Kidney epithelial cell (primary cell): ENCODE measurements at places on chromosomes 12 and 14.
A peak's percentile ranks its signal among the peaks of the same experiment; 100 is the strongest.

DNA sequence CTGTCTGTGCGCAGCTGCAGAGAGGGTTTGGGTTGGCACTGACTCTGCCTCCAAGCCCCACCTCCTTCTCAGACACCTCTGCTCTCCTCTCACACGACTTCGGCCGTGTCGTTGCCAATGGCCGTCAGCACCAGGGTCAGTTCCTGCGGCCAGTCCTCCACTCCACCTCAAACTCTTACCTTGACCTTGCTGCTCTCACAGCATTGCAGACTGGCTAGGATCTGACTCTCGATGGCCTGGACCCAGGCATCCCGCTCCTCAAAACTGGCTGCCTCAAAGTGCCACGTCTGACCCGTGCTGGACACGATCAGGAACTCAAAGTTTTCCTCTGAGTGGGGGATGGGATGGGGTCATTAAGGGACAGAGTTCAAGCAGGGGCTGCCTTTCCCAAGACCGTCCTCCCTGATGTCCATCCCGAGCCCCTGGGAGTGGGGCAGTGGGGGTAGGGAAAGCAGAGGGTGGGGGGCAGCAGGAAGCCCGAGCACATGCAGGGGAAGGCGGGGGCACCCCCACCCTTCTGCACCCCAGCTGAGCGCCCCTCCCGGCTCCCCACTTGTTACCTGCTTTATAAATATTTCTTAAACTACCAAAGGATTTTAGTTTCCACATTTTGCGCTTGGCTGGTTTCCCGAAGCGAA lies 10.7 kb downstream of the AGAP2 start:
- no peak for DNase-seq

DNA sequence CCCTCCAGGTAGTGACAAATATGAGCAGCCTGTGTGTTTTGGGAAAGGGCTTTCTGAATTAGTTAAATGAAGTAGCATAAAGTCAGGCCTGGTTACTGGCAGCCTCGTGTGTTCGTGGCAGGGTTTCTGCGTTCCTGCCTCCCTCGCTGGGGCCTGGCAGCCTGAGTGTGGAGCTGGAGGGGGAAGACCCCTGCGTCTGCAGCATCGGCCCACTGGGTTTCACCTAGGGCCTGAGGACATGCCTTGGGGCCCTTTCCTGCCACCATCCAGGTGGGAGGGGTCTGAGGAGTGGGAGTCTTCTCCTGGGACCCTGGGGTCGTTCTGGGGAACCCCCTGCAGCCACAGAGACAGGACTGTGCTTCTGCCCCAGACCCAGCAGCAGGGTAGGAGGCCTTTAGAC lies 20.4 kb upstream of the AMN start:
- no peak for DNase-seq

- DNase-seq: no peak
These were observed 248.1 kb downstream of the APAF1 start for GRCh38 chr12:98893126-98893674.

DNA sequence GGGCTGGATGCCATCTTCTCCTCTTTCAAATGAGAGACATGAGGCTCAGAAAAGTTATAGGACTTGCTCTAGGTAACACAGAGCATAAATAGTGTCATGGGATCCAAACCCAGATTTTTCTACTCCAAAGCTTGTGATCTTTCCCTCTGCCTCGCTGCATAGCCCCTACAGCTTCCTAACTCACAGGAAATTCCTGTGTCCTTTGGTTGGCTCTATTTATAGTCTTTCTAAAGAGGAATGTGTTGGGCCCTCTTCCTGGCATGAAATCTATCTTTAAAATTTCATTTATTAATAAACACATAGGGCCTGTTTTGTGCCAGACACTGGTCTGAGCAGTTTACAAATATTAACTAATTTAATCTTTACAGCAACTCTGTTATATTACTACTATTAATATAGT lies 9.8 kb upstream of the KCNA5 start:
- no peak for DNase-seq

DNA sequence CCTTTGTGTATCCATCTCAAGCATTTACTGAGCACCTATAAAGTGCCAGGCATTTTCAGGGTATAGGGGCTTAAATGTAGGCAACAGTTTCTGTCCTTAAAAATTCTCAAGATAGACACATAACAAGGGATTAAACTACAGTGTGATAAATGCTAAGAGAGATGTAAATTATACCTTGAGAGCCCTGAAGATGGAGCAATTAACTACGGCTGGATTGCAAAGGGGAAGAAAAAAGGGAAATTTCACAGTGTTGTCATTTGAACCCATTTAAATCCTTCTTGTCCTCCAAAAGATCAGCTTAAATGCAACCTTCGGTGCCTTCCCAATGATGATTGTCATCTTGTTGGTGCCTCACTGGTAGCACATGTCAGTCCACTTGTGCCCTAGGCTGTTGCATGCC lies 11.5 kb upstream of the IL26 start:
- no peak for DNase-seq

GRCh38 chr12:6946033-6946919 lies 2.5 kb downstream of the C12orf57 start:
- peak; percentile 84 for DNase-seq

GRCh38 chr14:30620178-30620577 lies 1.9 kb upstream of the SCFD1 start:
- DNase-seq: no peak

DNA sequence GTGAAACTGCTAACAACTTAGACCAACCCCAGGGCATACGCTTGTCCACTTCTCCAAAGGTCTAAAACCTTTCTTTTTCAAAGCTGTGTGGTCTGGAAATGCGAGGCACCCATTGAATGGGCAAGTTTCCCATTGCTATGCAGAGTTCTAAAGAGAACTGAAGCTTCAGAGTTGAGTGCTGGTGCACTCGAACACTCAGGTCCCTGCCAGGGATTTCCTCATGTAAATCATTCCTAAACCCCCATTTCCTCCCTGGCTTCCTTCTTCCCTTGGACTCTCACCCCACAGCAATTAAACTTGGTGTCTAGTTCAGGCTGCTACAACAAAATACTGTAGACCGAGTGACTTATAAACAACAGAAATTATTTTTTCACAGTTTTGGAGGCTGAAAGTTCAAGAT lies 2.2 kb upstream of the PXN start:
- DNase-seq: no peak

DNA sequence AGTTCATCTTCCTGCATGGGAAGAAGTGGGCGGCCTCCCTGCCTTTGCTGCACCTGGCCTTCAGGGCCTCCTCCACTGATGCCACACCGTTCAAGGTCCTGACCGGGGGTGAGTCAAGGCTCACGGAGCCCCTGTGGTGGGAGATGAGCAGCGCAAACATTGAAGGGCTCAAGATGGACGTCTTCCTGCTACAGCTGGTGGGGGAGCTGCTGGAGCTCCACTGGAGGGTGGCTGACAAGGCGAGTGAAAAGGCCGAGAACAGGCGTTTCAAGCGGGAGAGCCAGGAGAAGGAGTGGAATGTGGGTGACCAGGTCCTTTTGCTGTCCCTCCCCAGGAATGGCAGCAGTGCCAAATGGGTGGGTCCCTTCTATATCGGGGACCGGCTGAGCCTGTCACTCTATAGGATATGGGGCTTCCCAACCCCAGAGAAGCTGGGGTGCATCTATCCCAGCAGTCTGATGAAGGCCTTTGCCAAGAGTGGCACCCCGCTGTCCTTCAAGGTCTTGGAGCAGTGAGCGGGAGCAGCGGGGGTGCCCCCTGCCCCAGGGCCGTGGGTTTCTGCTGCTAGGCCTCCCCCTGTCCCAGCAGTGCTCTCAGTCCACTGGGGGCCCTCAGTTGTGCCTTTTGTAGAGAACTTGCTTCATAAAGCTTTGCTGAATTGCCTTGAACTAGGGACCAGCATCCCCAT lies 12.4 kb downstream of the CBLN3 start:
- no peak for DNase-seq

- no peak for DNase-seq
These were observed 57.1 kb upstream of the KRAS start for GRCh38 chr12:25307818-25308217.

GRCh38 chr12:51318846-51319599 lies 5.0 kb downstream of the BIN2 start:
- DNase-seq: no peak

- DNase-seq: no peak
These were observed 80.5 kb upstream of the TMCC3 start for GRCh38 chr12:94730847-94731246.

- DNase-seq: no peak
These were observed 371.3 kb upstream of the DDHD1 start for GRCh38 chr14:53524391-53524790.

GRCh38 chr14:25069879-25070278 lies 19.9 kb upstream of the STXBP6 start:
- no peak for DNase-seq

DNA sequence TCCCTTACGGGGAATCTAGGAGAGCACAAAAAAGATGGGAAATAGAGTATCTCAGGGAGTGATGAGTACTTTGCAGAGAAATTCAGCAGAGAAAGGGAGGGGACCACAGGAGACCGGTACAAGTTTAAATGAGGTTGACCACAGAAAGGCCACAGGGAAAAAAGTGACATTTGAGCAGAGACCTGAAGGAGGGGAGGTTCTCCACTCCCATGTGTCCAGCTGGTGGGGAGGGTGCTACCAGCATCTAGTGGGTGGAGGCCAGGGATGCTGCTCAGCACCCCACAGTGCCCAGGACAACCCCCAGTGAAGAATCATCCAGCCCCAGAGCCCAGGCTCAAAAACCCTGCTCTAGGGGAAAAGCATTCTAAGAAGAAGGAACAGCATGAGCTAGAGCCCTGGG lies 34.6 kb downstream of the TESC start:
- DNase-seq: no peak

DNA sequence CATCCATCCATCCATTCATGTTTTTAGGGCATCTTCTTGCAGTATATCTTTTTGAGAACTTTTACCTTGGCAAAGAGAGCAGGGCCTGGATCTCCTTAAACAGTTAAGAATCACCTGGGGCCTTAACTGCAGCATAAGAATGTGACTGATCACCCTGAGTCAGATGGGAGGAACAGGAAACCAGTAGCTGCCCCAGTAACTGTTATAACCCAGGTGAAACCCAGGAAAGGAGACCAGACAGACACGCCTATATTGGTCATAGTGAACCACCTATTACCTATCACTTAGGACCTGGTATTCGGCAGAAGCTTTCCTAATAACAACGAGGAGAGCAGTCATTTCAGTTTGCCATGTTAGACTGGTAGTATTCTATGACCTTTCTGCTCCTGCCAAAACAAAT lies 43.4 kb upstream of the NR2C1 start:
- DNase-seq: no peak

- no peak for DNase-seq
These were observed 210.4 kb upstream of the RGS6 start for GRCh38 chr14:71721791-71722190.

GRCh38 chr14:49905989-49906388 lies 13.1 kb downstream of the ARF6 start:
- DNase-seq: no peak

- DNase-seq: no peak
These were observed 1.4 kb upstream of the KCNK13 start for GRCh38 chr14:90060312-90060964.
